Gastroesophageal sphincter (tissue), 4 donors: ENCODE measurements at places on chromosomes 4 and X.

GRCh38 chr4:56531149-56531770 lies 25.7 kb downstream of the ARL9 start:
- ATAC-seq, result no peak

- ATAC-seq, result no peak
Observed at GRCh38 chr4:114595207-114595606, 3.4 kb upstream of the UGT8 start.

DNA sequence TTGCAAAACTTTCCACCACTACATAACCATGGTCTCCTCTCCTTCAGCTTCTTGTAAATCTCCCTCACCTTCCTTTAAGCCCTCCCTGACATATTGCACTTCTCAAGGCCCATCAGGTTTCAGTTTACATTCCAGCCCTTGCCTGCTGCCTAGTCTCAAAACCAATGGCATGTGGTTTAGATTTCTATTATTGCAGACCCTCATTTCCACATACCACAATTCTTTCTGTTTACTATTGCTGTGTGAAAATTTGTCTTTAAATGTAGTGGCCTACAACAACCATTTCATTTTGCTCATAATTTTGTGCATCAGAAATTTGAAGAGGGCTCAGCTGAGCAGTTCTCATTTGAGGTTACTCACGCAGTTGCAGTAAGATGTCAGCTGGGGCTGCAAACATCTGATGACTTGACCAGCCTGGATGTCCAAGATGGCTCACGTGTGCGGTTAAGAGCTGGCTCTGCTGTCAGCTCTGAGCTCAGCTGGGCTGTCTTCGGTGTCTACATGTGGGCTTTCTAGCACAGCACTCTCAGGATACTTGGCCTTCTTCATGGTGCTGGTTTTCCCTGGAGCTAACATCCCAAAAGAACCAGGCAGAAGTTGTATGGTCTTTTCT lies 29.9 kb upstream of the SOD3 start:
- ATAC-seq, result peak; percentile 40

DNA sequence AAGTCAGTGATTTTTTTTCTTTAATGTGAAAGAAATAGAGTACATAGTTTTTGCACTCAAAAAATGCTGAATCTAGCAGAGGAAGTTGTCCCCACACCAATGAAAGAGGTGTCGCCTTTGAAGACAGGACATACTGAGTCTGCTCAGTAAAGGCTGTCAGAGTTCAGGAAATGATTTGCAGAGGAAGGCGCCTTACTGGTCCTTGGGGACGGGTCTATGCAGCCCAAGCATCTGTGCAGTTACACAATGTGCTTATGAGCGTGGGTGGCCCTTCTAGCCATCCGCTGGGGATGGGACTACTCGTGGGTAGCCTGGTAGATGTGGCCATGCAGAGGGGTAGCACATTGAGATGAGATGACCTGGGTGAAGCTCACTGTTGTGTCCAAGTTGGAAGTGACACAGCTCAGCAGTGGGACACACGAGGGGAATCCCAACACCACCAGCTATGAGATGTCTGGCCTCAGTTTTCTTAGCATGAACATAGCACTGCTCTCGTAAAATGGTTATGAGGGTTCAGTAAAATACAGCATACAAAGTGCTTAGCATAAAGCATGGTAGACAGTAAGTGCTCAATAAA lies 116.5 kb upstream of the RBPJ start:
- no peak for ATAC-seq
